ENCODE measurements at places on chromosomes 7 and 10.

DNA sequence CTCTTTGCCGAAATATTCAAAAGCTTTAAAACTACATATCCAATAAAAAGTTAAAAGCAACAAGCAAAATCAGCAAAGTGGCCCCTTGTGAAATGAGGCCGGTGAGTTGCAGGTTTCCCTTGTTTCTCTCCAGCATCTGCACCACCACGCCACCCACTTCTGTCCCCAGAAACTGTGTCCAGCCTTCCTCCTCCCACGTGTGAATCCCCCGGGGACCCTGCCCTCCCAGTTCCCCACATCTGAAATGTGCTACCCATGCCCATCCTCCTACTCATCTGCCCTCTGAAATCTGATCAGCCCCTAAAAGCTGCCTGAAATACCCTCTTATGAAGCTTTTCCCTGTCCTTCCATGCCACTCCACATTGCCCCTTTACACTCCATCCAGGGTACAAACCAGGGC, 3.8 kb downstream of the ALOX5 start:
- no peak for DNase-seq

DNA sequence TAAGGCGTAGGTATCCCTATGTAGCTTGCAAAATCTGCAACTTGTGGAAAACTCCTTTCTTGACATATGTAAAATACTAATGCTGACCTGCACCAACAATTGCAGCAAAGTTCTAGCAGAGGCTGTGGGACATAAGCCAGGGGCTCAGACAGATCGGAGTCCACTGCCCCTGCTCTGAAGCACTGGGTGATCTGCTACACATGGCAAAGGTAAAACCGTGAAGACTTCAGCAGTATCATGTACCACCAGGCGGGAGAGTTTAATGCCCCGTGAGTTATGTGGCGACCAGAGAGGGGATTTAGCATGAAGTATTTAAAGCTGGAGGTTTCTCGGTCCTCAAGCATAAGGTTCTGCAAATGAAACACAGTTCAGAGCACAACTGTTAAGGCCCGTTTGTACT, 76.4 kb downstream of the ABCC2 start:
- DNase-seq, result no peak

DNA sequence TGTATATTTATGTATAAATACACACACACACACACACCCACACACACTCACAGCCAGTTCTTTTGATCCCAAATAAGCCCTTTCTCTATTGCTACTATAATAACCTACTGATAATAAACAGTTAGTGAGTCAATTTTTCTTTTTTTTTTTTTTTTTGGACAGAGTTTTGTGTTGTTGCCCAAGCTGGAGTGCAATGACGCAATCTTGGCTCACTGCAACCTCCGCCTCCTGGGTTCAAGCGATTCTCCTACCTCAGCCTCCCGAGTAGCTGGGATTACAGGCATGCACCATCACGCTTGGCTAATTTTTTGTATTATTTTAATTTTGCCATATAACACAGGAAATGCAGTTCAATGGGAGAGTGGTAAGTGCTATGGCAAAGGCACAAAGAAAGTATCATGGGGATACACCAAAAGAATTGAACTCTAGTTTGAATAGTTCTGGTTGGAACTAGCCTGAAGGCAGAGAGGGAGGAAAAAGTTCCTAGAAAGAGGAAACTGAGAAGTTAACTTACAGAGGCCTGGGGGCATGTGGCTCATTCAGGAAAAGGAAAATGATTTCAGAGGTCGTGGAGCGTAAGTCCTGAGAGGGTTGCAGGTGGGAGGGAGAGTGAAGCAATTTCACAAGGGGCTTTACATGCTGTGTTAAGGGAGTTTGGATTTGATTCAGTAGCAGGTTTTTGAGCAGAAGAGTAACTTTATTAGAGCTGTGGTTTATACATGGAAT, 44.4 kb upstream of the JCAD start:
- no peak for DNase-seq

DNA sequence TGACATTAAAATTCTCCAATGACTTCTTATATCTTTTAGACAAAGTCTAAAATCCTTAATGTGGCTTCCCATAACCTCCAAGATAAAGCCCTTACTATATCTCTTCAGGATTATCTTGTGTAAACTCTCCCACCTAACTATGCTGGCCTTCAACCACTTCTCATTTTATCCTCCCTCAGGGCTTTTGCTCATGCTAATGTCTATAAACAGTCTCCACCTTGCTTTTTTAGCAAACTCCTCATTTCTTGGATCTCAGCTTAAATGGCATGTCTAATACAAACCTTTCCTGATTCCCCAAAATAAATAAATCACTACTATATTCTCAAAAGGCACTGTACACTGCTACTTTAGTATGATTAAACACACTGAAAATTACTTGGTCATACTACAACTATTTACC, 181.2 kb downstream of the LRRN3 start:
- DNase-seq, result no peak

DNA sequence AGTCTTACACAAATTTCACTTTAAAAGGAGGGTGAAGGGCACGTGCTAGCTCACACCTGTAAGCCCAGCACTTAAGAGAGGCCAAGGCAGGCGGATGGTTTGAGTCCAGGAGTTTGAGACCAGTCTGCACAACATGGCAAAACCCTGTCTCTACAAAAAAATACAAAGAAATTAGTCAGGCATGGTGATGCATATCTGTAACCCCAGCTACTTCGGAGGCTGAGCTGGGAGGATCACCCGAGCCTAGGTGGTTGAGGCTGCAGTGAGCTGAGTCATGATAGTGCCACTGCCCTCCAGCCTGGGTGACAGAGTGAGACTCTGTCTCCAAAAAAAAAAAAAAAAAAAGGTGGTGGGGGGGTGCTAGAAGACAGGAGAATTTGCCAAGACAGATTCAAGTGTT, 237.3 kb upstream of the KLF14 start:
- DNase-seq, result no peak

All from activated gamma-delta T cell treated with Interleukin-2 at 50 U/mL for 16 hours (primary cell).